ENCODE measurements at places on chromosomes 6 and 20. TPM values are rescaled to one million over a fixed set of nuclear protein-coding genes. Genes with fewer than 3 reads are reported as not detected.
A peak's percentile ranks its signal among the peaks of the same experiment; 100 is the strongest.

DNA sequence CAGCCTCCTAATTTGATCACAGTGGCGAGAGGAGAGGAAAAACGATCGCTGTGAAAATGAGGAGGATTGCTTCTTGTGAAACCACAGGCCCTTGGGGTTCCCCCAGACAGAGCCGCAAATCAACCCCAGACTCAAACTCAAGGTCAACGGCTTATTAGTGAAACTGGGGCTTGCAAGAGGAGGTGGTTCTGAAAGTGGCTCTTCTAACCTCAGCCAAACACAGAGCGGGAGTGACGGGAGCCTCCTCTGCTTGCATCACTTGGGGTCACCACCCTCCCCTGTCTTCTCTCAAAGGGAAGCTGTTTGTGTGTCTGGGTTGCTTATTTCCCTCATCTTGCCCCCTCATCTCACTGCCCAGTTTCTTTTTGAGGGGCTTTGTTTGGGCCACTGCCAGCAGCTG lies 28.7 kb downstream of the SAYSD1 start:
- DNase-seq = no peak

GRCh38 chr20:1062334-1063010 lies 55.9 kb upstream of the PSMF1 start:
- DNase-seq = no peak

DNA sequence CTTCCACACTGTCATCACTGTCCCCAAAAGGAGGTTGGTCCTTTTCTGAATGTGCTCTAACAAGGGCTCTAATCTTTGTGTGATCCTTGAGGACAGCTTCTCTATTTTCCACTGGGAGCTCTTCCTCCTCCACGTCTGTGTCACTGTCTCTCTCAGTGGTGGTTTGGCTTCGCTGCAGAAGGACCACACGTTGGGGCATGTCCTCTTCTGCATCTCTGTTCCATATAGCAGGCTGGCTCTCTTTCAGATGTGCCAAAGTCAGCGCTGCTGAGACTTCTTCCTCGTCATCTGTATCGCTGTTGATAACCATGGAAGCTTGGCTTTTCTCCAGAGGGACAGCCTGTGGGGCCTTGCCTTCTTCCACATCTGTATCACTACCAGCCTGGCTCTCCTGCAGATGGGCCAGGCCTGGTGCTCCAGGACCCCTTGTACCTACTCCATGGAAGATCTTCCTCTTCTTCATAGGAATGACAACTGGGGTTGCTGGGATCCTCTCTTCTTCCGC lies 4.6 kb downstream of the MDC1 start:
- DNase-seq = no peak

GRCh38 chr6:87070741-87071140 lies 24.2 kb downstream of the CGA start:
- DNase-seq = no peak

DNA sequence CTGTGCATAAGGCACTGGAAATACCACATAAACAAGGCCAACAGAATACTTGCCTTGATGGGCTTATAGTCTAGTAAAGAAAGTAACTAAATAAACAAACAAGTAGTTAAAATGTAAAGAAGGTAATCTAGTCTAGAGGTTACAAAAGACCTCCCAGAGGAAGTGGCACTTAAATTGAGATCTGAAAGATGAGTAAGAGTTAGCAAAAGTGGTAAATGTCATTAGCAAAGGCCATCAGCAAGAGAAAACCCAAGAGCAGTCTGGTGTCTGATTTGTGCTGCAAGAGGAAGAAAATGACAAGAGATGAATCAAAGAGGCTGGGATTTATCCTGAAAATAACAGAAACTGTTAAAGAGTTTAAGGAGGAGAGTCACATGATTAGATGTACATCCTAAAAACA lies 96.6 kb upstream of the SMLR1 start:
- no peak for DNase-seq

- no peak for DNase-seq
Observed at GRCh38 chr6:107629548-107630129, 139.7 kb downstream of the SOBP start.

- DNase-seq = no peak
Observed at GRCh38 chr20:48102076-48102787, 317.0 kb upstream of the SULF2 start.

- no peak for DNase-seq
Observed at GRCh38 chr20:44206132-44206531, 4.4 kb downstream of the OSER1 start.

DNA sequence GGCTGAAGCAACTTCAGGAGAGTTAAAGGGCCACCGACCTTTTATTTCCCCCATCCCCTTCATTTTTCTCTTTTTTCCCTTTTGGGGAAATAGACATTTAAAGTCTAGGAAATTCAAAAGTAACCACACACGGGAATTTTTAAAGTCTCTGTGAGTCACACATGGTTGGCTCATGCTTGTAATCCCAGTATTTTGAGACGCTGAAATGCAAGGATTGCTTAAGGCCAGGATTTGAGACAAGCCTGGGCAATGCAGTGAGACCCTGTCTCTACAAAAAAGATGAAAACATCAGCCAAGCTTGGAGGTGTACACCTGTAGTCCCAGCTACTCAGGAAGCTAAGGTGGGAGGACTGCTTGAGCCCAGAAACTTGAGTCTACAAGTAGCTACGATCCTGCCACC lies 34.2 kb downstream of the KATNA1 start:
- no peak for DNase-seq

GRCh38 chr6:128491100-128491581 lies 29.3 kb downstream of the PTPRK start:
- no peak for DNase-seq

DNA sequence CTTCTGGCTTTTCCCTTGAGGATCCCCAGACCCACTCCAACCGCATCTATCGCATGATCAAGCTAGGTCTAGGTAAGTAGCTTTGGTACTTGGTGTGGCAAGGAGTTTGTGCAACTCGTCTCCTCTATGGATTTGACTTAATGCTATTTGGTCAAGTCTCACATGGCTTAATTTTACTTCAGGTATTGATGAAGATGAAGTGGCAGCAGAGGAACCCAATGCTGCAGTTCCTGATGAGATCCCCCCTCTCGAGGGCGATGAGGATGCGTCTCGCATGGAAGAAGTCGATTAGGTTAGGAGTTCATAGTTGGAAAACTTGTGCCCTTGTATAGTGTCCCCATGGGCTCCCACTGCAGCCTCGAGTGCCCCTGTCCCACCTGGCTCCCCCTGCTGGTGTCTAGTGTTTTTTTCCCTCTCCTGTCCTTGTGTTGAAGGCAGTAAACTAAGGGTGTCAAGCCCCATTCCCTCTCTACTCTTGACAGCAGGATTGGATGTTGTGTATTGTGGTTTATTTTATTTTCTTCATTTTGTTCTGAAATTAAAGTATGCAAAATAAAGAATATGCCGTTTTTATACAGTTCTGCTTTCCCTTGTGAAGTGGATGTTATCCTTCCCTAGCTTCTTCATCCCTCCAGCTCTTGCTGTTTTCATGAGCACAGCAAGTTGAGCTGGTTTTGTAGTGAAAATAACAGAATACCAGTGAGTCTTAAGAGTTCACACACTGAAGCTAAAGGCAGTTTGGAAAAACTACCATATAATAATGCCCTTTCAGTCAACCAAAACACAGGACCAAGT lies 3.8 kb downstream of the SLC35B2 start:
- no peak for DNase-seq

DNA sequence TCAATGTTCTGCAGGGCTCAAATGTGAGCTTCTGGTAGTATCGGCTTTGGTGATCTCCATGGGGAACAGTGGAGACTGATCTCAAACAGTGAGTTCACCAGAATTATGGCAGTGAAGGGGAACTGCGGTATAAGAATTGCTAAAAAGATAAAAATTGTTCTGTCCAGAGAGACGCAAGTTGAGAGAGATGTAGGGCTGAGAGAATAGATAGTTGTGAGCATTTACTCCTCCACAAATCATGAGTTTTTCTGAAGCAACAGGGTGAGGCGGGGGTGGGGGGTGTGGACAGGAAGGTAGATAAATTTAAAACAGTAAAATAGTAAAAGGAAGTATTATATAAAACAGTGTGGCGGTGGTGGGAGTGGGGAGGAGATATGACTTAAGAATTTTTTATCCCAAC lies 98.6 kb upstream of the NEDD9 start:
- no peak for DNase-seq

- no peak for DNase-seq
Observed at GRCh38 chr6:43989581-43990146, 137.6 kb downstream of the MRPL14 start.

DNA sequence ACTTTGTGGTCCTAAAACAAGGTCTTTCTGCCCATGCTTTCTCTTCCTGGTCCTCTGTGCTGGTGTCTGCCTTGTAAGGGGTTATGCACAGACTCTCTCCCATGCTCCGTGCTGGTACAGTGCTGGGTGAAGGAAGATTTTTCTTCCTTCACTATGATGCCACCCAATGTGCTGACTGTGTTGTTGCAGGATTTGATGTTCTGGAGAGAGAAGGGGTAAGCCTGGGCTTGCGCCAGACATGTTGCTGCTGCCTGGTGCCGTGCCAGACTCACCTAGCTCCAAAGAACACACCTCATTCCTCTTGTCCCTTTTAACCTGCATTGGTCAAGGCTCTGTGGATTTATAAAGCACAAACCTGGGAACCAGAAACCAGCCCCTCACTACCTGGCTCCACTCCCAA lies 28.4 kb upstream of the ARMH2 start:
- DNase-seq = no peak

DNA sequence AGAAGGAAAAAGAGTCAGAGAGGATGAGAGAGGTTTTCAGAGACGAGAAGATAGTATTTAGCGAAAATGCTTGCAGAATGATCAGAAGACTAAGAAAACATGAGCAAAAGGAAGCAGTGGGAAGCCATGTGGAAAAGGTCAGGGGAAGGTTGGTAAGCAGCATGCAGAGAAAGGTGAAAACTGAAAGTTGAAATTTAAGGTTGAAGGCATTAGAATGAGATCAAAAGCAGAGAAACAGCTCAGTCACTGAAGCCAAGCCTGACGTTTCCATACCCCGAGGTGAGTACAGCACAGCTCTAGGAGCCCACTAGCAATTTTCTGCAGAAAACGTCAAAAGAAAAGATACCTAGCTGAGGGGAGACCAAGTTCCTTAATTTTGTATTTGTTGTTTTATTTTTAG lies 19.1 kb upstream of the TFB1M start:
- no peak for DNase-seq

- DNase-seq = no peak
Observed at GRCh38 chr6:42049948-42050296, 402 bp upstream of the TAF8 start.

DNA sequence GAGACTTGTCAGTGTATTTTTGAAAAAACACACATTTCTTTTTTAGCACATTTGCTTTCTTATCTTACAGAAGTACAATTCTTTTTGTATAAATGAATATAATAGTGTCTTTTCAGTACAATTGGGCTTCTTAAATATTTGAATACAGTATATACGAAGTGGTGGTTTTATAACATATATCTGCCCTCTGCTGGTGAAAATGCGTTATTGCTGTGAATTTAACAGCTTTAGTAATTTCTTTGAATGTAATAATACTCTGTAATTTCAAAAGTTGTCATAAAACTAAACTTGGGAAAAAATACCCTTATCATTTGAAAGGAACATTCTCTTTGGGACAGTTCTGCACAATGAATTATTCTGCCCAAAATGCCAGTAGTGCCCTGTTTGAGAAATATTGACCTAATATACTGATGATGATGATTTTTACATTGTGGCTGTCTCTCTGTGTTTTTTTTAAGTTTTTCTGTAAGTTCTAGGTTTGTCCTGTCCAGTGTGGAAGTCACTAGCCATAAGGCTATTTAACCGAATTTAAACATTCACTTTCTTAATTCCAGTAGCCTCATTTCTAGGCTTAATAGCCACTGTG lies 19.0 kb downstream of the SMAP1 start:
- no peak for DNase-seq

- DNase-seq = peak; percentile 49
Observed at GRCh38 chr6:47242483-47243386, 67.0 kb downstream of the TNFRSF21 start.

GRCh38 chr6:105624021-105624420 lies 221.1 kb upstream of the PREP start:
- no peak for DNase-seq

DNA sequence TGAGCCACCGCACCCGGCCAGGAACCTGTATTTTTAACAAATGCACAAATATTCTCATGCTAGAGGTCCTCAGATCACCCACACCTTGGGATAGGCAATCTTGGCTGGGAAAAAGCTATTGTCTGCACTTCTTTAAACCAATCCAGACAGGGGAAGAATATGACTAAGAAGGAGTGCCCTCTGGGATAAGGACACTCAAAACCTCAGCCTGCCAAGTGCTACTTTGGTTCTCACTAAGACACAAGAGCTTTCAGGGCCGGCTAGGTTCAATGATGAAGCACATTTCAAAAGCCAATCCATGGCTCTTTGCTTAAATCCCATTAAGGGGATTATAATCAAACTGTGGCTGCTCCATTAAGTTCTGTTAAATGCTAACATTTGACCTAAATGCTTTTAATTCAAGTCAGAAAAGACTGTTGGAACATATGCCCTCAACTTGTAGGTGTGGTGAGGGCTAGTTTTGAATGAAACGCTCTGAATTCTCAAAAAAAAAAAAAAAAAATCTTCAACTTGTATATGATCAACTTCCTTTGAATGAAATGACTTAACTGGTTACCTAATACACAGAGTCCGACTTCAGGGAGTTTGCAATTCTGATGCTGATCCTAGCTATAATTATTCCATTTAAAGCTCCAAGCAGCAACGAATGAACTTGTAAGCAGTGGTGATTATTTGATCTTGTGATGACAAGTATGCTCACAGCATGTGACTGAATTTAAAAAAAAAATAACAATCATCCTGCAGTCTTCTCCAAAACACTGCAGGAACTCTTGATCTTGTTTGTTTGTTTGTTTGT lies 56.6 kb downstream of the SLC23A2 start:
- DNase-seq = no peak

GRCh38 chr6:53888931-53889330 lies 94.1 kb downstream of the LRRC1 start:
- no peak for DNase-seq

GRCh38 chr20:47361057-47361915 lies 4.8 kb upstream of the ZMYND8 start:
- no peak for DNase-seq

GRCh38 chr20:7371518-7372163 lies 568.6 kb downstream of the HAO1 start:
- DNase-seq = peak; percentile 54

GRCh38 chr20:45487231-45487635 lies 17.7 kb downstream of the WFDC2 start:
- DNase-seq = no peak

- no peak for DNase-seq
Observed at GRCh38 chr6:159126590-159126989, 42.6 kb upstream of the FNDC1 start.

DNA sequence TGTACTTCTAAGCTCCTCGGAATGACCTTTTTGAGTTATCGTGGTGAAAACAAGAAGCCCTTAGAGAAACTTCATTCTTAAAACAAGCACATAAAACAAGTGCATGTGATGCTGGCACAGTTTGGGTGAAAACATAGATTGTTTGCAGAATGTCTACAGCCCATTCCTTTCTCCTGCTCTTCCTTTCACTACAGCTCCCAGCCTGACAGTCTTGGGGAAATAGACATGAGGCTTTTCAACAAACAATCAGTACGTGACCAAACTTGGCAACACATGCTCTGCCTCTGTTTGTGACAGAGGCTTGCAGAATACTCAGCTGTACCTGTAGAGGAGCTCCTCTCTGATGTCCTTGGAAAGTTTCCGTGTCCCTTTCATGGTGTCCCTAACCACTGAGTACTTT lies 321.6 kb downstream of the ZFAND3 start:
- no peak for DNase-seq

Gene TBC1D22B
- 14.4 TPM for polyA plus RNA-seq

Gene TULP1
- 1.6 TPM for polyA plus RNA-seq

Gene ADGRF1
- 36.5 TPM for polyA plus RNA-seq

Gene SNX5
- 209 TPM for polyA plus RNA-seq

Gene PABPC1L
- 62.8 TPM for polyA plus RNA-seq

Gene SIRPB1
- polyA plus RNA-seq = 1.5 TPM

Gene GSTA4
- polyA plus RNA-seq = 118 TPM

Gene TTK
- polyA plus RNA-seq = 30.6 TPM

Gene CST2
- not detected for polyA plus RNA-seq

Gene EYA4
- polyA plus RNA-seq = 12.0 TPM
